ENCODE measurements at places on chromosomes 12 and 14. TPM values are rescaled to one million over a fixed set of nuclear protein-coding genes. Genes with fewer than 3 reads are reported as not detected.
A peak's percentile ranks its signal among the peaks of the same experiment; 100 is the strongest.

The KRT2 gene
- polyA plus RNA-seq: 0.08 TPM

DNA sequence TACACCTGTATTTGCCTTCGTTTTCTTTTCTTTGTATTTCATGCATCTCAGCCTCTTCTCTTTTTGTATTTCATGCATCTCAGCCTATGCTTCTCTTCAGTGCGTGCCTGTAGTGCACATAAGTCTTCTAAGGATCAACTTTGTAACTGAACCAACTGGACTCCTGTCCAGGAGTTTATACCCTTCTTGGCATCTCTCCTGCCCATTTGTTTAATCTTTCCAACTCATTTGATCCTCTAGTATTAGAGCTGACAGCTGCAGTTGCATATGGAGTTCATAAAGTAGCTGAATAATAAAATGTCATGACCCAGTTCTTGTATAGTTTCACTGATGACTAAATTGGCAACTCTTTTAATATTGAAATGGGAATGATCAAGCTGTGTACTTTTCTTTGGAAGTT lies 89.7 kb downstream of the FGD4 start:
- no peak for DNase-seq

DNA sequence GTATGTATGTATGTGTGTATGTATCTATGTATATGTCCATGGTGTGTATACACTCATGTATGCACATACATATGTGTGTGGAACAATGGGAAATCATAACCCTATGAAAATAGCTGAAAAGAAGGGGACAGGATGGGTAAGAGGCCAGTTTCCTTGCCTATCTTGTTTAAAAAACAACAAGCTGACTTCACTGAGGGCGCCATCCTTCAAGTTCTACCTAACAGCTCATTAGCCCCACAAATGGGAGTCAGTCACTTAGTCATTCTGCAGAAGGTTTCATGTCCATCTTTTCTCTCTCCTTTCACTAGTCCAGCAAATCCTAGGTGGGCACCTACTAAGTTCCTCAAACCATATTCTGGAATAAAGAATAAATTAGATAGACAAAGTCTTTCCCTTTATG lies 14.7 kb downstream of the STON2 start:
- DNase-seq: no peak

GRCh38 chr12:56338308-56339157 lies at the start of gene IL23A:
IL23A (plus strand) TSS chr12:56338884; CDS start chr12:56339045, 161 bp downstream.
- no peak for DNase-seq

GRCh38 chr12:15633201-15633600 lies 156.0 kb downstream of the EPS8 start:
- no peak for DNase-seq

GRCh38 chr12:83143950-83144349 lies 457.2 kb downstream of the TMTC2 start:
- no peak for DNase-seq

DNA sequence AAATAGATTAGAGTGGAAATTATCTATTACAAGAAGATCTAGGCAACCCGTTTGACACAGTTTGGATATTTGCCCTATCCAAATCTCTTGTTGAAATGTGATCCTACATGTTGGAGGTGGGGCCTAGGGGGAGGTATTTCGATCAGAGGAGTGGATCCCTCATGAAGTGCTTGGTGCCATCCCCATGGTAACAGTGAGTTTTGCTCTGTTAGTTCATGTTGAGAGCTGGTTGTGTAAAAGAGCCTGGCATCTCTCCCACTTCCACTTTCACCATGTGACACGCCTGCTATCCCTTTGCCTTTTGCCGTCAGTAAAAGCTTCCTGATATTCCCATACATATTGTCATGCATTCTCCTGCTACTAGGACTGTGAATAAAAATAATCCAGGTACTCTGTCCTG lies 66.4 kb upstream of the FLRT2 start:
- DNase-seq: no peak

The KLRB1 gene
- 0.56 TPM for polyA plus RNA-seq

DNA sequence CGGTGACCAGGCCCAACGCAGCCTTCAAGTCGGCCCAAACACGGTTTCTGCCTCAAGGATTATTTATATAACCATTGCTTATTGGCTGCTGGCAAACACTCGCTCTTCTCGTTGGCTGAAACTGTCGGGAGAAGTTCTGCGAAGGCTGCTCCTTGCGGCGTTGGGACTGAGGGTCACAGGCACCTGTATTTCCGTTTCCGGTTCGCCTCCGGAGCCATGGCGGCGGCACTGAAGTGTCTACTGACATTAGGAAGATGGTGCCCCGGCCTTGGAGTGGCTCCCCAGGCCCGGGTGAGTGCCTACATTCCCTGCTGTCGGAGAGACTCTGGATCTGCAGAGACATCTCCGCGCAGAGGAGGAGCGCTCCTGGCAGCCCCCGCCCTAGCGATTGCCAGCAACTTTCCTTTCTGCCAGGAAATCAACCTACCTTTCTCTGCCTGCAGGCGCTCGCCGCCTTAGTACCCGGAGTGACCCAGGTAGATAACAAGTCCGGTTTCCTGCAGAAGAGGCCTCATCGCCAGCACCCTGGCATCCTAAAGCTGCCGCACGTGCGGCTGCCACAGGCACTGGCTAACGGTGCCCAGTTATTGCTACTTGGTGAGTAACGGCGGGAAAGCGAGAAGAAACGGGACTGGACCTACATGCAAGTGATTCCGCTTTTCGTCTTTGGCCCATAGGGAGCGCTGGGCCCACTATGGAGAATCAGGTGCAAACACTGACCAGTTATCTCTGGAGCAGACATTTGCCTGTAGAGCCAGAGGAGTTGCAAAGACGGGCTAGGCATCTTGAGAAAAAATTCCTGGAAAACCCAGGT lies at the start of gene METTL17:
METTL17 (plus strand) TSS at position 194 of the 814 bp plus-strand sequence; CDS start at position 217, 23 bp downstream.
- peak; percentile 92 for DNase-seq
